ENCODE measurements at places on chromosomes 16 and 17.

GRCh38 chr17:45429339-45430005 is 3.2 kb downstream of the ARHGAP27 start:
- no peak for DNase-seq

DNA sequence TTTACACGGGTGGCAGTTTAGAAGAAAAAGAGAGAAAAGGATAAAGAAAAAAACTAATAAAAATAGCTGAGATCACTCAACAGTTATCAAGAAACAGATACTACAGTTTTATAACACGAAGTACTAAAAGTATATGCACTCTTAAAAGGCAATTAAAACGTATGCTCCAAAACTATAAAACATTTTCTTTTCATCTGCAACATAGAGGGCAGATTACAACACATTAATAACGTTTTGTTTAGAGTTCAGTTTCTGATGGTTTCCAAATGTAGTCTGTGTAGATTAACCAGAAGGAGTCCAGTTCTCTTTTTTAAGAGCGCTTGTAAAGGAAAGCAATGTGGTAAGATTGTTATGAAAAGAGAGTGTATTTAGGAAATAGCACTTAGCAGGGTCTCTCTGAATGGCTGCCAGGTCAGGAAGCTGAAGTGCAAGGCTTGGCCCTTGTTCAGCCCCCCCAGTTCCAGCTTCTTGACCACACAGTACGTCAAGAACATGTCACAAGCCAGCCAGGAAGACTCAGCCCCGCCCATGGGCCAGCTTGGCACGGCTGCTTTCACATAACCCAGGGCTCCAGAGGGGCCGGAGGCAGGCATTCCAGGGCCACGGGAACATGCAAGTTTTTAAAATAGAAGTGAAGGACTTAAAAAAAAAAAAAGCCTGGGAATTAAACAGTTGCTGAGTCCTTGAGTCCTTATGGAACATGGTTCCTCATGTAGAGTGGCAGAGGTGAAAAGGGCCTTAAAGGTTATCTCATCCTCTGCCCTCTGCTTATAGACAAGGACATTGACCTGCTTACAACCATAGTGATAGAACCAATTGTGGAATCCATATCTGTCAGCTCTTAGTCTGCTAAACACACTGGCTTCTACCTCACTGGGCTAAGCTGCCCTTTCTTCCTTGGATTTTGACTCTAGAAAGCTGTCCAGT is 147.4 kb upstream of the TBX2 start:
- peak; percentile 58 for DNase-seq

DNA sequence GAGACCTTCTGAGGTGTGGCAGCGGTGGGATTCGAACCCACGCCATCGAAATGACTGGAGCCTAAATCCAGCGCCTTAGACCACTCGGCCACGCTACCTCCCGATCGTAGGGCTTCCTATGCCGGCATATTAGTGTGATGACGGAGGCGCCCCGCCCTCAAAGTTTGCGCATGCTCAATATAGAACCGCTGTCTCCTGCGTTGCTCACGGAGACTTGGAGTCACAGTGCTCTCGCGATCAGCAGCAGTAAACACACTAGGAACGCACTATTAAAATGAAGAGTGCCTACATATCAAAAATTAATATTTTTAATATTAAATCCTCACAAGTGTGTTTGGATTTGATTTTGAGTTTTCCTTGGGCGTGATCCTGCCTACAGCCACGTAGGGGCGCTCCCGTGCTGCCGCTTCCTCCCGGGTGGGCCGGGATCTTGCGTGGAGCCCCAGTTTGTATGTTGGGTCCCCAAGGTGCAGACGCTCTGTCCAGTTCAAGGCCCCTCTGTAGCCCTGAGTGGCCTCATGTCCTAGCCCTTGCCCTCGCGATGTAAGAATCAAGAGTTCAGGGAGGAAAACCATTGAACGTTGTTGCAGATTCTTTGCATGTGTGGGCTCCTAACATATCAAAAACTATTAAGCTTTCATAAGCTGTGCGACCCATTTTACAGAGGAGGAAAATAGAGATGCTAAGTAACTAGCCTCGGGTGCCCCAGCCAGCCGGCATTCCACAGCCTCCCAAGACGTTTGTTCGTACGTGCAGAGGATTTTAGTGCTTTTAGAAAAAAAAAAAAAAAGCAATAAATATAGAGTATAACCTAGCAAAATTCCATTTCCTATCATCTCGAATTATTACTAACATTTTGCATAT is 10.2 kb upstream of the EEF2K start:
- peak; percentile 76 for DNase-seq

DNA sequence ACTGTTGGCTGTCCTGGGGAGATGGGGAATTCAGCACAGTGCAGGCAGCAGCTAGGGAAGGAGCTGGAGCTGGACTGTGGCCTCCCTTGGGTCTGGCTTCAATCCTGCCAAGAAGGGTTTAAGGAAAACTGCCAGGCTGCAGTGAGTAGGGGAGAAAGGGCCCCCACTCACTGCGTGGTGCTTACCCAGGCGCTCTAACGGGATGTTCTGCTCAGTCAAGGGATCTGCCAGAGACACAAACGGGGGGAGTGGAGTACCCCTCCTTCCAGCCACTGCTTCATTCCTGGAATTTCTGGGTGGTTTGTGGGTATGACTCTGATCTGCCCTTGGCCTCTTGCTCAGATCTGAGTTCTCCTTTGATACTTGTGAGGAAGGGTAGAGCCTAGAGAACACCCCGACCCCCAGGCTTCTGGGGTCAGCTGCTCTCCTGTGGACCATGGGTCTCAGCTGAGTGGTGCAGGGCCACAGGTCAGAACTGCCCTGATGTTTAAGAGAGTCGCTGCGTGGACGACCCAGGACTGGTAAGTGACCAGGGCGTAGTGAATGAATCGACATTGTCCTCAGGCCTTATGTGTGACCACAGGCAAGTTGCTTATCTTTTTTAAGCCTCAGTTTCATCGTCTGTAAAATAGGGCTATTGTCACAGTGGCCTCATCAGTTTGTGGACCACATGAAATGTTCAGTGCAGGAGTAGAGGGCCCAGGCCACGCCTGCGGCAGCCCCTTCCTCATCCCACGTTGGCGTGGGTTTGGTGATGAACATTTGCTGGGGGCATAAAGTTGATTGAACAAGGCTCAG is 9.6 kb downstream of the CRISPLD2 start:
- no peak for DNase-seq

DNA sequence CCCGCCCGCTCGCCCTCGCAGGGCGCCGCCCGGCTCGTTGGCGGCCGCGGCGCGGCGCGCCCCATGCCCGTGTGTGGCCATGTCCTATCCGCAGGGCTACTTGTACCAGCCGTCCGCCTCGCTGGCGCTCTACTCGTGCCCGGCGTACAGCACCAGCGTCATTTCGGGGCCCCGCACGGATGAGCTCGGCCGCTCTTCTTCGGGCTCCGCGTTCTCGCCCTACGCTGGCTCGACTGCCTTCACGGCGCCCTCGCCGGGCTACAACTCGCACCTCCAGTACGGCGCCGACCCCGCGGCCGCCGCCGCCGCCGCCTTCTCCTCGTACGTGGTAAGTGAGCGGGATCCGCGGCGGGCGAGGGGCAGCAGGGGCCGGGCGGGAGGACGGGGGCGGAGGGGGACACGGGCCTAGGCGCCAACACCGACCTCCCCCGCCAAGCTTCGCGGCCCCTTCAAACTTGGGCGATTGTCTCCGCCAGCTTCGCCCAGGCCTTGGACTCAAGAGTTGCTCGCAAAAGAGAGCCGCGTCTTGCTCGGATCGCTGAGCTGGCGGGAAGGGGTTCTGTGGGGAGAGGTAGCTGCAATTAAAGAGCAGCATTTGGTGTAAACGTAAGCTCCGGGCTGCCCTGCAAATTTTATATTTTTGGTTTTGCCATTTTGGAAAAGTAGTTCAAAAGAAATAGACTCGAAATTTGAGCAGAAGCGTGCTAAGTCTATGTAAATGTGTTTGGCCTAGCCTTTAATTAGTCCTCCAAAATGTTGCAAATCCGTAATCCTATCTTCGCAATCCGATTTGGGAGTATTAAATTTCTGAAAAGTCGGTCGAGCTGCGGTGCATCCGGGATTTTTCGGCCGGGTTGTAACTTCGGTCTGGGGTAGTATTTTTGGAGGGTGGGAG is 702 bp downstream of the IRX5 start:
- DNase-seq, result no peak

DNA sequence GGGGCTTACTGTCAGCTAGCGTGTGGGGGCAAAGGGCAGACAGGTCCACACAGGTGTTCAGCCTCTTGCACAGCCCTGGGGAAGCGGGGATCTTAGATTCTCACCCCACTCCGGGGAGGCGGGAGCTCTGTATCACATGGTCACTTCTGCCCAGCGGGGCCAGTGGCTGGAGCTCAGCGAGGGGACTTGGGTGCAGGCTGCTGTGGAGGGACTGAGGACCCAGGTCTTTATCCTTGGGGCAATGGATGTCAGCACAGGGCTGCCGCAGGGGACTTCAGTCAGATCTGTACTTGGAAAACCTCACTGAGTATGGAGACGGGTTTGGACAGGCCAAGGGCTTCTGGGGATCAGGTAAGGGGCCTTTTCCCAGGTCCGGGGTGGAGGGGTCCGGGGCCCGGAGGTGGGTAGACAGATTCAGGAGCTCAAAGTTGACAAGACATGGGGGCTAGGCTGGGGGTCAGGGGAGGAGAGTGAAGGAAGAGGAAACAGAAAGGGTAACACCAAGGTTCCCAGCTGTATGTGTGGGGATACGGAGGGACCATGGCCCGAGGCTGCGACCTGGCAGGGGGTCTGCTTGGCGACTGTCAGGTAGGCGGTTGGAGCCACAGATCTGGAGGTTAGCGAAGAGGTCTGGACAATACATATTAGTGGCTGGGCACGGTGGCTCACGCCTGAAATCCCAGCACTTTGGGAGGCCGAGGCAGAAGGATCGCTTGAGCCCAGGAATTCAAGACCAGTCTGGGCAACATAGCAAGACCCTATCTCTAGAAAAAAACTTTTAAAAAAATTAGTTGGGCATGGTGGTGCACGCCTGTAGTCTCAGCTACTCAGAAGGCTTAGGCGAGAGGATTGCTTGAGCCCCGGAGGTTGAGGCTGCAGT is 15.1 kb upstream of the BAIAP2 start:
- no peak for DNase-seq

- no peak for DNase-seq
Observed at GRCh38 chr17:74123350-74123749, 80.1 kb upstream of the RPL38 start.

- DNase-seq, result no peak
Observed at GRCh38 chr16:78240459-78241222, 141.2 kb downstream of the WWOX start.

- no peak for DNase-seq
Observed at GRCh38 chr16:65038100-65038499, 83.8 kb downstream of the CDH11 start.

DNA sequence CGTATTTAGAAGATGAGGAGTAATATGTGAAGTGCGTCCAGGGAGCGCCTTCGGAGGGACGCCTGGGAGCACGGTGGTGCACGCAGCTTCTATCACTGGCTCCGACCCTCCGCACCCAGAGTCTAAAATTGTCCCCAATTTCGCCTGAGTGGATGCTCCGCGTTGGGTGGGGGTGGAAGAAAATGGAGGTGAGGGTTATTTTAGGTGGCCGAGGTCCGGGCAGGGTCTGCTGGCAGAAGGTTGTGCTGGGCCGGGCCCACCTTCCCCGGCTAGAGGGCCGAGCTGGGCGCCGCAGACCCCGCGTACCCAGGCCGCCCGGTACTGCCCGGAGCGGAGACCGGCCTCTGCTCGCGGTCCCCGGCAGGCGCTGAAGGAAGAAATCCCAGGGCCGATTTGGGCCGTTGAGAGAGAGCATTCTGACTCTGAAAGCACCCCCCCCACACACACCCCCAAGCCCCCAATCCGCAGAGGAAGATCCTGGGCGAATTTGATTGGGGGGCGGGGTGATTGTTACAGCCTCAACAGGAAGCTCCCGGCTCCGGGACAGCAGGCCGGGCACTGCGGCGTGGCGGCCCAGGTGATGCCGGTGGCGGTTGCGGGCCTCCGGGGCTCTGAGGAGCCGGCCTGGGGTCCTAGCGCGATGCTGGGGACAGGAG is 3.0 kb downstream of the BAHCC1 start:
- no peak for DNase-seq

- DNase-seq, result no peak
Observed at GRCh38 chr16:85331688-85332087, 219.4 kb upstream of the CIBAR2 start.

DNA sequence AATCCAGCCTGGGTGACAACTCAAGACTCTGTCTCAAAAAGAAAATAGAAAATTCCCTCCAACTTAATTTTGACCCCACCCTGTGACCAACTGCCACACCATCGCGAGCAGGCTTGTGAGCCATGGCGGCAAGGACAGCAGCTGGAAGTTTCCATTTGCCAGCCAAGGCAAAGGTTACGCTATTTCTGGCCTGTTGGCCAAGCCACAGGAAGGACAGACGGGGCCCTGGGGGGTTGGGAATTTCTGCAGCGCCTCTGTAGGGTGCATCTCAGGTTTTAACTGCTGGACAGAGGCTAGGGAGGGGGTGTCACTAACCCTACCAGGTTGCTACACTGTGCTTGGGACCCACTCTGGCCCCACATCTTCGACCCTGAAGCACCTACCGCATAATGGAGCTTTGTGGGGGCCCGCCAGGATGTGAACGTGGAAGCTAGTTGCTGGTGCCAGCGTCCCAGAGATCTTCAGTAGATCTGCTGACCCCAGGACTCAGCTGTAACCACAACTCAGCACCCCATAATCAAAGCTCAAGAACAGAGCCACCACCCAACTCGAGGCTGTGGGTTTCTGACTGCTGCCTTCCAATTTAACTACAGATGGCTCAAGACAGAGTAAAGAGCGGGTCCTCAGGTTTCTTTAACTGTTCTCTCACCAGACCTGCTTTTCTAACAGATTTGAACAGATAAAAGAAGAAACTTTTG is 10.9 kb downstream of the KIFC3 start:
- peak; percentile 75 for DNase-seq

- DNase-seq, result no peak
Observed at GRCh38 chr17:47632991-47633390, 16.7 kb upstream of the KPNB1 start.

- DNase-seq, result peak; percentile 31
Observed at GRCh38 chr16:58426966-58427365, 34.7 kb downstream of the GINS3 start.

GRCh38 chr16:88064889-88065746 is 113.9 kb downstream of the BANP start:
- DNase-seq, result no peak

- DNase-seq, result no peak
Observed at GRCh38 chr16:84053237-84053636, 10.6 kb upstream of the SLC38A8 start.

- no peak for DNase-seq
Observed at GRCh38 chr17:15998031-15998562, 1.4 kb downstream of the ZSWIM7 start.

GRCh38 chr16:81625544-81626153 is 153.4 kb upstream of the PLCG2 start:
- DNase-seq, result no peak

DNA sequence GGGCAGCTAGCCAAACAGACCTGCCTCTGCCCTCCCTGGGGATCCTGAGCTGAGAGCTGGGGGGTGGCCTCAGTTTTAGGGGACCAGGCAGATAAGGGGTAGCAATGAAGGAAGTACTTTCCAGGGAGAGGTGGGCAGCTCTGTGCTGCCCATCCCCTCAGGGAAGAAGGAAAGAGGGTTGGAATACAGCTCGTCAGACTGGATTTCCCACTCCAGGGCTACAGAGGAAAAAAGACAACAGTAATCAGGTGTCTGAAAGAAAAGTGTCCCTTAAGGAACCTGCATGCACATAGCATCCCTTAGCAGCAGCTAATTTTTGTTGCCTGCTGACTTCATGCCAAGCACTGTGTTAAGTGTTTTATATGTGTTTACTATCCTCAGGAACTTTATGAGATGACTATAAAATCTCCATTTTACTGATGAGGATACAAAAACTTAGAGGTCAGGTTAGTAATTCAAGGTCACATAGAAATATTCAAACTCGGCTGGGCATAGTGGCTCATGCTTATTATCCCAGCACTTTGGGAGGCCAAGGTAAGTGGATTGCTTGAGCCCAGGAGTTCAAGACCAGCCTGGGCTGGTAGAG is 3.2 kb upstream of the MRPL58 start:
- no peak for DNase-seq
